ENCODE measurements at places on chromosomes 5 and 9.

DNA sequence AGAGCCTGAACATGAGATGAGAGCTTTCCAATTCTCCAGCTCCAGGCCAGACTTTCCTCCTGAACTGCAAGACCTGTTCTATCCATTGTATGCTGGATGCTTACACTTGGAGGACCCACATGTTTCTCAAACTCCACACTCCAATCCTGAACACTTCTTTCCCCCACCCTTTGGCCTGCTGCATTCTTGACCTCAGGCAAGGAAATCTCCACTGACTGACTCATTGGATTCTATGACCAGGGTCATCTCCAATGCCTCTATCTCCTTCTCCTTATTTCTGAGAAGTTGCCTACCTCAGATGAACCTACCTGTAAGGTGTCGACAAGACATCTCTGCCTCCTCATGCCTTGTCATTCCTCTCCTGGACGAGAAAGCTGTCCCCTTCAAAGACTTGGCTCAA, 153.6 kb downstream of the CRB2 start:
- no peak for DNase-seq

- DNase-seq = no peak
Measured at GRCh38 chr9:24608599-24608998, 62.9 kb upstream of the IZUMO3 start.

DNA sequence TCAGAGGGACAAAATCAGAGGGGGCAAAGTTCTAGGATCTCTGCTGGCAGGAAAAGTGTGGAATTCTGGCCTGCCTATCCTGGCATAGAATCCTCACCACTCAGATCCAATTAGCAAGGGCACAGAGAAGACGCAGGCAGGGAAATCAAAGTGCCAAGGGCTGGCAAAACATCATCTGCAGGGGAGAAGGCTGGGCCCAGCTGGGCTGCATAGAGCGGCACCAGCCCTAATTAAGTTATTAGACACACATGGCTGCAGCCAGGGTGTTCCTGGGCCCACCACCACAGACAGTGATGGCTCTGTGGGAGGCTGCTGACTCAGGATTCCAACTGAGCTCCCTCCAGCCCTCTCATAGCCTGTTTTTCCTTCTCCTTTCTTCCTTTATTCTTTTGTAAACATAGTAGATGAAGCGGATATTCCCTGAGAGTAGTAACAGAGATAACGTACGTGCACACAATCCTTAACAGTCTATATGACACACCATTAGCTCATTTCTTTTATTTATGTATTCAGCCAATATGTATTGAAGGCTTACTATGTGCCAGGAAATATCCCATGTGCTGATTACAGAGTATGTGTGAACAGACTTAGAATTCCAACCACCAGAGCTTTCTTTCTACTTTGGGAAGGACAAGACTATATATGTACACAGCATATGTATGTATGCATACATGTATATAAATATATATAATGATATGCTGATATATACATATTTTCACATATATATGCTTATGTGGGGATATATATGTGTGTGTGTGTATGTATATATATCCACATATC, 236.1 kb downstream of the ASTN2 start:
- DNase-seq = no peak

GRCh38 chr9:113299800-113300292, 3.3 kb downstream of the RNF183 start:
- no peak for DNase-seq

DNA sequence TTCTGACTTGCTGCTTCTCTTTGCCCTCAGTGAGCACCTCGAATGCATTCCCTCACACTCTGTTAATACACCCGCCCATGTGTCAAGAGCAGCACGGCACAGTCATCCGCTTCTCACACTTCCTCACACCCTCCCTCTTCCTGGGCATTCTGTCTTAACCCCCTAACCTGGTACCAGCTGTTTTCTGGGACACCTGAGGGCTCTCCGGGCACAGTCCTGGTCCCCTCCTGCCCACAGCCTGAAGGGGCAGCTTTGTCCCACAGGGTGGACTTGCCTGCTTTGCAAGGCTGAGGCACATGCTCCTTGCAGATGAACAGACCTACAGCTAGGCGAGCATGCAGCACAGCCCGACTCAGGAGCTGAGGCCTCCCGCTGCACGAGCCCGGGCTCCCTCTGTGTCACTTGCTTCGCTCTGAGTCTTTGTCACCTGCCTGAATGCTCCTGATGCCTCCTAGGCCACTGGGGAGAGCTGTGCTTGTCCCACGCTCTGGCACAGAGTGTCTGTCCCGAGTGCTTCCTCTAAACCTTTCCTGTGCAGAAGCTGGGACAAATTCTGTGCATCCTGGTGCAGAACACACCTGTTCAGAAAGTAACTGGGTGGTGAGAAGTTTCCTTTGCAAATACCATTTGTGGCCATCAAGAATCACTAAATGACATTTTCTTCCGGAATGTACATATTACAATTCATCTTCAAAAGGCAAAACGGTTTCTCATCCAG, 47.8 kb downstream of the AHRR start:
- DNase-seq = no peak

GRCh38 chr9:99720455-99721050, 101.1 kb upstream of the NR4A3 start:
- DNase-seq = no peak

- no peak for DNase-seq
Measured at GRCh38 chr9:134995792-134996120, 78.0 kb upstream of the FCN1 start.

- no peak for DNase-seq
Measured at GRCh38 chr5:569868-570361, 42.2 kb upstream of the CEP72 start.

DNA sequence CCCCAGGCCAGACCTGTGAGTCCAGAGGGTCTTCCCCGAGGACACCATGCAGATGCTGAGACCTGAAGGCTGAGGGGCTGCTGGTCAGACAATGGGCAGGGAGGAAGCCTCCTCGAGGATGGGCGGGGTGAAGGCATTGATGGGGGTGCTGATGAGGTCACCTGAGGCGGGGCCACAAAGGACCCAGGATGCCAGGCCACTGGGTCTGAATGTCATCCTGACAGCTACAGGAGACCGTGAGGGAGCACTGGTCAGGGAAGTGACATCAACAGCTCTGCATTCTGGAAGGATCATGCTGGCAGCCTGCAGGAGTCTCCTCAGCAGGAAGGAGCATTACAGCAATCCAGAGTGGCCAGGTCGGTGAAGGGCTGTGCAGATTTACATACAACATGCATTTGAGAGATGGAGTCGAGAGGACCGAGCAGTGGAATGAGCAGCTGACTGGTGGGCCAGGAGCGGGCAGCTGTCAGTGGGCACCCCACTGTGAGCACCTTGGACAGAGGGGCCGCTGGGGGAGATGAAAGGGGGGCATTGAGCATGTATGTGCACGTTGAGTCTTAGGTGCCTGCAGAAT, 77.7 kb upstream of the ADAMTS2 start:
- no peak for DNase-seq

DNA sequence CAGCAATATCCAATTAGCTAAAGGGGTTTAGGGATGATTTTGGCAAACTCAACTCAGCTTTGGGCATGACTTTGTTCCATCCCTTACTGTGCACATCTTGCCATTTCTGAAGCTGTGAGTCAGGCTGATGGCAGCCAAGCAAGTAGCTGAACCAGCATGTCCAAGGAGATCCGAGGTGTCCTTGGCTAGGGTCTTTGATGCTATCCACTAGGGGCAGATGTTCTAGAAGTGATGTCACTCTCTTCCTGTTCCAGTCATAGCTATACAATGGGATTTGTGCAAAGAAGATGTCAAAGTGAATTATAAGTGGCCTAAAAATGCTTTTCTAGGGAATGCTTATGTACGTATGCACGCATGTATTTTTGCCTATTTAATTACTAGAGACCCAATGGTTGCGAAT, 160.8 kb upstream of the PAPPA start:
- no peak for DNase-seq

DNA sequence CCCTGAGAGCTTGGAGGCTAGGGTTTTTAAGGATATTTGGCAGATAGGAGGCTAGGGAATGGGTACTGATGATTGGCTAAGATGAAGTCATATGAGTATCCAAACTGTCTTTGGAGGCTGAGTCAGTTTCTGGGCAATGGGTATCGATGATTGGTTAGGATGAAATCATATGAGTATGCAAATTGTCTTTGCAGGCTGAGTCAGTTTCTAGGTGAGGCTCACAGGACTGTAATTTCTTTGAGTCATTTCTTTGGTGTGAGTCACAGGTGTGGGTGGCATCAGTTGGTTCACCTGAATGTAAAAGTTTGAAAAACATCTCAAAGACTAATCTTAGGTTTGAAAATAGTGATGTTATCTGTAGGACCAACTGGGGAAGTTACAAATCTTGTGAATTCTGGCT, 1068.0 kb downstream of the NR2F1-AS1 start:
- no peak for DNase-seq

DNA sequence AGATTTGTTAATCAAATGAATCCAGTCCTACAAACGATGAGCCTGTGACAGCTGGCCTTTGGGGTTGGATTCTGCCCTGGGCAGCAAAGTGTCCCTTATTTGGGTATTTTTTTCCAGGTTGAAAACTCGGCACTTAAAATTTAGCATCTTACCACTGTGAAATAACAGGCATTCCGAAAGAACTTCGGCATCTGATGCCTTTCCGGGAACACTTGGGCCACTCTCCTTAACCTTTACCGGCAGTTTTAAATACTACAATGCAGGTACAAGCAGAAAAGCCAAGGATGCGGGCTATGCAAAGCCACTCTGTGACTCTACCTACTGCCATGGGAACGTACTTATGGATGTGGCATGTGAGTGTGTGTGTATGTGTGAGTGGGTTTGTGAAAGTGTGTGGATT, 1.0 kb upstream of the RASGRF2 start:
- no peak for DNase-seq

GRCh38 chr5:54146390-54146789, 164.0 kb downstream of the ARL15 start:
- no peak for DNase-seq

- no peak for DNase-seq
Measured at GRCh38 chr9:96418920-96419690, 935 bp upstream of the ZNF367 start.

- DNase-seq = no peak
Measured at GRCh38 chr5:155274484-155274883, 260.9 kb downstream of the KIF4B start.

DNA sequence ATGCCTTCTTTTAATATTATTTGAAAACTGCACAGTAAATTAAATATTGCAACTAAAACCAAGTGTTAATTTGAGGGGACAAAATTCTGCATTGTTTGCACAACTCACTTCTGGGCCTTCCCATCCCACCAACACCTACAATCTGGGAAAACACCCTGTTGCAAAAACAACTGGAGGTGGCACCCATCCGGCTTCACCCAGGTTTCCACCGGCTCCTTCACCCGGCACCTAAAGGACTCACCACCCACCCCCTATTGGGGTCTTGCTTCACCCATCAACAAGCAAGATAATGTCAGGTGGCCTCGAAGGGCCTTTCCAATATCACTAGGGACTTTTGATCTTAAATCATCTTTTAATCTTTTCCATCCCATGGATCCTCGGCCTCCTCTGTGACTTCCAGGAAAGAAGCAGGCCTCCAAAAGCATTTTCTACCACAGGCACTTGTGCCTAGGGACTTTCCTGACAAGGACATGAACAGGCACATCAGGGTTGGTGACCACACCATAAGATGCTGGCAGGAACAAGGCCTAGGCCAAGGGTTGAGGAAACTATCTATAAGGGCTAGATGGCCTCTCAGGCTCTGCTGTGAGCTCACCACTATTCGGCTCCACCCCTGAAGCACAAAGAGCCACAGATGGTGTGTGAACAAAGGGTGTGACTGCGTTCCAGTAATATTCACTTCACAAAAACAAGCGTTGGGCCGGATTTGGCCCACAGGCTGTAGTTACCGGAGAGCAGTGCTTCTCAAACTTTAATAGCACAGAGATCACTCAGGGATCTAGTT, 205.1 kb downstream of the AUH start:
- DNase-seq = no peak

GRCh38 chr5:56862909-56863308, 46.5 kb upstream of the SETD9 start:
- DNase-seq = no peak

GRCh38 chr9:37919956-37920335, 16.0 kb upstream of the SLC25A51 start:
- DNase-seq = no peak

DNA sequence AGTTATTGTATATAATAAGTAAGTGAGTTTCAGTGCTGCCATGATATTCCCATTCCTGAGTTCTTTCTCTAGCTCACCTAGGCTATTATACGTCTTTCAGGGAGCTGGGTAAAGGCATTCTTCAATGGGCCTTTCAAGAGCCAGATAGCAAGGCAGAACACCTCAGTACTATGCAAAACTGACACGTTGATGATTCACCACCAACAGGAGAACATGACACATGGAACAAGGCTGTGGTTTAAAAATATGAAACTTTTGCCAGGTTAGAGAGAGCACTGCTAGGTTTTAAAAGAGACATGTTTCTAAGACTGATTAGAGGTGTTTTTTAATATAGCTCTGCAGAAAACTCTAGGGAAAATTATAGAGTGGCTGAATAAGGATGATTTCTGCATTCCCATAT, 95.9 kb downstream of the UGCG start:
- DNase-seq = peak; percentile 20

GRCh38 chr9:113558632-113559502, 95.3 kb downstream of the RGS3 start:
- no peak for DNase-seq

- no peak for DNase-seq
Measured at GRCh38 chr9:135330307-135330631, 149.3 kb upstream of the PPP1R26 start.

DNA sequence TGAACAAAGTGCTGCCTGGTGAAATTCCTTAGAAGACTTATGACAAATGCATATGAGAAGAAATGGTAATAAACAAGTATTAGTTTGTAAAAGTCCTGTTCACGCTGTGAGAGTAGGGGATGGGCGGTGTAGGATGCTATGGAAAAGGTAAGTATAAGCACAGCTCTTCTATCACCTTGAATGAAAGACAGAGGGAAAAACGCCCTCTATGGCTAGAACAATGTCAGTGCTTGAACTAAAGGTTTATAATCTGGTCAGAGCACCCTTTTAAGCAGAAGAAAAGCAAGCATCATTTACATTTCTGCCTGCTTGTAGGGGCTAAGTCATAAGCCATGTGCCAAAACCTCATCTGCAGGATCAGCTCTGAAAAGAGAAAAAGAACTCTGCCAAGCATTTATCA, 115.2 kb downstream of the LHFPL2 start:
- DNase-seq = no peak

- DNase-seq = no peak
Measured at GRCh38 chr9:4738866-4739586, 2.0 kb downstream of the AK3 start.
